ENCODE measurements at places on chromosomes 4 and X. TPM values are rescaled to one million over a fixed set of nuclear protein-coding genes. Genes with fewer than 3 reads are reported as not detected.

CDS1 gene
- 0.32 TPM for total RNA-seq

GYG2 gene
- total RNA-seq: 9.7 TPM

NCAPG gene
- total RNA-seq: 44.1 TPM

KIF4A gene
- total RNA-seq: 34.0 TPM

CSAG1 gene
- total RNA-seq: not detected

GPR50 gene
- total RNA-seq: not detected

SYTL5 gene
- total RNA-seq: 0.17 TPM

TCEANC gene
- total RNA-seq: 3.5 TPM

PDCL2 gene
- total RNA-seq: not detected

EVC gene
- 3.1 TPM for total RNA-seq

IL21 gene
- not detected for total RNA-seq

ARL9 gene
- total RNA-seq: not detected

CFAP99 gene
- not detected for total RNA-seq

TASL gene
- total RNA-seq: not detected

GLRA3 gene
- 0.09 TPM for total RNA-seq

SHISA3 gene
- total RNA-seq: 0.58 TPM

ZNF630 gene
- 1.6 TPM for total RNA-seq

IL2RG gene
- not detected for total RNA-seq

PAGE5 gene
- not detected for total RNA-seq

DCX gene
- total RNA-seq: not detected

SPANXN3 gene
- not detected for total RNA-seq

TMEM129 gene
- 24.5 TPM for total RNA-seq

P2RY8 gene
- total RNA-seq: not detected

IL2 gene
- total RNA-seq: not detected

CCSER1 gene
- 1.1 TPM for total RNA-seq
